CD4-positive, CD25-positive, alpha-beta regulatory T cell (primary cell): ENCODE measurements at places on chromosomes 4 and X. TPM values are rescaled to one million over a fixed set of nuclear protein-coding genes. Genes with fewer than 3 reads are reported as not detected.

Gene EOLA1
- 81.3 TPM for total RNA-seq

Gene TLR6
- 2.2 TPM for total RNA-seq

Gene ESX1
- total RNA-seq, result not detected

Gene PSAPL1
- total RNA-seq, result not detected

Gene MXRA5
- not detected for total RNA-seq

Gene AMTN
- not detected for total RNA-seq

Gene SORCS2
- total RNA-seq, result not detected

Gene CDS1
- 0.22 TPM for total RNA-seq

Gene GAGE12J
- not detected for total RNA-seq

Gene EIF2S3
- 228 TPM for total RNA-seq

Gene MID1
- not detected for total RNA-seq

Gene SPP1
- total RNA-seq, result not detected

Gene BCORL1
- 5.5 TPM for total RNA-seq

Gene AADAT
- not detected for total RNA-seq

Gene SLC49A3
- 2.6 TPM for total RNA-seq

DNA sequence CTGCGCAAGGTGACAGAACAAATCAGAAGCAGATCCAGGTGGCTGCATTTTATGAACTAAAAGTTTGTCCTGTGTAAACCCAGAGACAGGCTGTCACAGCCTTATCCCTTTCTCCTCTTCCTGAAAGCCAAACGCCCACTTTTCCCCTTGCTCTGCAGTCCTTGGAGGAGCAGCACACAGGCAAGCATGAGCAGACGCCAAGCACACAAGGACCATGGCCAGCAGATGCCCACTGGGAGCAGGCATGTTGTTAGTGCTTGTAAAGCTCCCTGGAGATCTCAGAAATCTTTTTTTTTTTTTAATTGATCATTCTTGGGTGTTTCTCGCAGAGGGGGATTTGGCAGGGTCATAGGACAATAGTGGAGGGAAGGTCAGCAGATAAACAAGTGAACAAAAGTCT lies 11.5 kb upstream of the HOPX start:
- no peak overlapping the region for H3K4me3 ChIP-seq
- no peaks in the 10 kb centered on the region for H3K27me3 ChIP-seq
- no peaks in the 10 kb centered on the region for H3K4me1 ChIP-seq
- no peak overlapping the region for H3K27ac ChIP-seq
- DNase-seq, result no peak

DNA sequence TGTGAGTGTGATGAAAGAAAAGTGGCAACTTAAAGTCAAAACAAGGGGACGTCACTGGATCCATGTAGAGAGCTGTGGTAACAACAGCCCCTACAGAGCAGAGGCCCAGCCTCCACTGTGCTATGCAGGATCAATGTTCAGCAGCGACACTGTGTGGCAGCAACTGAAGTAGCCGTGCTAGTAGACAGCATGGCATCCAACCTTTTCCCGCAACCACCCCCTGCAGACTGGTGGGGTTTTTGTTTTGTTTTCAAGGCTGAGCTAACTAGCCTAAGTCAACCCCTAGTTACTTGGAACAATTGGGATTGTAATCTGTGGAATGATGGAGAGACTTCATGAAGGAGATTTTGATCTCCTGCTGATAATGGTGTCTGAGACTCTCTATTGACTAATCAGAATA lies 44.4 kb upstream of the PPARGC1A start:
- H3K4me1 ChIP-seq, result no peaks in the 10 kb centered on the region
- H3K36me3 ChIP-seq, result no peaks in the 10 kb centered on the region
- H3K27me3 ChIP-seq, result no peaks in the 10 kb centered on the region
- DNase-seq, result no peak
- no peak overlapping the region for H3K27ac ChIP-seq
- no peak overlapping the region for H3K4me3 ChIP-seq

GRCh38 chr4:134622199-134622598 lies 420.6 kb upstream of the PABPC4L start:
- H3K4me3 ChIP-seq, result no peak overlapping the region
- no peaks in the 10 kb centered on the region for H3K36me3 ChIP-seq
- H3K4me1 ChIP-seq, result no peaks in the 10 kb centered on the region
- DNase-seq, result no peak

GRCh38 chrX:30643313-30643821 lies 9.9 kb upstream of the GK start:
- DNase-seq, result no peak
- no peaks in the 10 kb centered on the region for H3K27me3 ChIP-seq
- no peaks in the 10 kb centered on the region for H3K4me1 ChIP-seq
- no peak overlapping the region for H3K4me3 ChIP-seq

GRCh38 chr4:15531792-15532191 lies 62.1 kb downstream of the CC2D2A start:
- no peaks in the 10 kb centered on the region for H3K4me1 ChIP-seq
- no peak for DNase-seq
- no peak overlapping the region for H3K4me3 ChIP-seq

GRCh38 chr4:31422006-31422405 lies 701.8 kb downstream of the PCDH7 start:
- H3K27me3 ChIP-seq, result no peaks in the 10 kb centered on the region
- H3K4me3 ChIP-seq, result no peak overlapping the region
- no peaks in the 10 kb centered on the region for H3K36me3 ChIP-seq
- no peak for DNase-seq

DNA sequence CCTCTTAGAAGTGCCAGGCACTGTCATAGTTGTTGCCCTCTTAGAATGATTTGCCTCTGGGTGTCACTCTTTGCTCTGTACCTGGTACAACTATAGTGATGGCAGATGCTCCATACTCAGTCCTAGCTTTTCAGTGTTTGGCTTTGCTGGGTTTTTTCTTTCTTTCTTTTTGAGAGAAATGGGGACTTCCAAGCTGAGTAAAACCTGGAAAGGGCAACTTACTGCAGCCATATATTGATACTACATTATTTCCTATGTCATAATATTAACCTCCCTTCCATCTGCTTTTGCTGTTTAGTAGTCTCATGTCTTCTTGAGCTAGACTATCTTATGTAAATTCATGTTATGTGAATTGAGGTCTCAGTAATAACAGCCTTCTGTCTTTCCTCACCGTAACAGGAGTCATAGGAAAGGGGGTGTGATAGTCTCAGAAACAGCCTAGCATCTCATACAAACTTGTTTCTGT lies 49.0 kb downstream of the NIPAL1 start:
- H3K36me3 ChIP-seq, result peaks cover 42% of the 10 kb centered on the region
- H3K4me3 ChIP-seq, result no peak overlapping the region
- DNase-seq, result no peak
- no peaks in the 10 kb centered on the region for H3K27me3 ChIP-seq
- no peak overlapping the region for H3K27ac ChIP-seq

GRCh38 chrX:134171661-134172587 lies 65.1 kb upstream of the CCDC160 start:
- H3K4me1 ChIP-seq, result peaks cover 7% of the 10 kb centered on the region
- no peak overlapping the region for H3K27ac ChIP-seq

DNA sequence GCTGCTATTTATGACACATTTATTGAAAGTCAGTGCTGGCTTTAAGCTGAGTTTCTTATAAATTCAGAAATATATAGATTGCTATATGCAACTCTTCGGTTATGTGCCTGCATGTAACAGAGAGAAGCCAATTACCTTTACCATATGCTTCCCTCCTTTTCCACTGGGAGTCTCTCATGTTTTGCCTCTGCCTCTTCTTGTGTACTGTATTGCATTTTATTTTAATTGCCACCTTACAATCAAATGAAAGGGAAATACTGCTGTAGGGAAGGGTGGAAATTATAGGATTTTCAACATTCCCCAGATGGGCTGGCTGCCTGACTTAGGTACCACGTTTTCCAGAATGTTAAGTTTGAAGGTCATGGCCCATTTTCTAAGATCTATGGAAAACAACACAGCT lies 655.4 kb upstream of the SLIT2 start:
- H3K4me1 ChIP-seq, result no peaks in the 10 kb centered on the region
- H3K36me3 ChIP-seq, result no peaks in the 10 kb centered on the region
- H3K4me3 ChIP-seq, result no peak overlapping the region
- DNase-seq, result no peak
- H3K27ac ChIP-seq, result no peak overlapping the region

DNA sequence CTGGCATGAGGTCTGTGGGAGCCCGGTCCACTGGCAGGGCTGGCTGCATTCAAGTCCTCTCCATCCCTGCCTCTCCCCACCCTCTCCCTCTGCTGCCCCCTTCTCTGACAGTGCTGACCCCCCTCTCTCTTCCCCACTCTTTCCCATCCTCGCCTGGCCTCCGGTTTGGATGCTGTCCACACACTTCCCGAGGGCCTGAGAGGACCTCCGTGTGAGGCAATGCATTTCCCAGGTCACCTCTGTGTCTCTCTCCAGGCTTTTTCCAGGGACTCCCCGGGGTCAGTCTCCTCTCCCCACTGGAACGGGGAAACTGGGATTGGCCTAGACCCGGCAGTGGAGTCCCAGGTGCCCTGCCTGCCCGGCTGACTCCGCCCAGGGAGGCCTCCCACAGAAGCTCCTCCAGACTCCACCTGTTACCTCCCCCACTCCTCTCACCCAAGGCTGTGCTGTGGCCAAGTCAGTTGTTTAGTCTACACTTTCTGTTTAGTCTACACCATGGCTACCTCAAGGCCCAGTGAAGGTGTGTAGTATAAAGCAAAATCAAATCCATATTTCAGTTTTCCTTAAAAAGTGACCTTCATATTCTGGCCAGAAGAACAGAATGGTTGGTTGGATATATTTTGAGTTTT lies 146.8 kb downstream of the PTTG2 start:
- H3K27me3 ChIP-seq, result no peaks in the 10 kb centered on the region
- H3K4me3 ChIP-seq, result no peak overlapping the region
- peaks cover 29% of the 10 kb centered on the region for H3K36me3 ChIP-seq
- no peak overlapping the region for H3K27ac ChIP-seq

GRCh38 chr4:120673696-120674095 lies 248.8 kb downstream of the PRDM5 start:
- no peaks in the 10 kb centered on the region for H3K36me3 ChIP-seq
- H3K27ac ChIP-seq, result no peak overlapping the region
- no peaks in the 10 kb centered on the region for H3K27me3 ChIP-seq
- no peak overlapping the region for H3K4me3 ChIP-seq
- no peaks in the 10 kb centered on the region for H3K4me1 ChIP-seq

DNA sequence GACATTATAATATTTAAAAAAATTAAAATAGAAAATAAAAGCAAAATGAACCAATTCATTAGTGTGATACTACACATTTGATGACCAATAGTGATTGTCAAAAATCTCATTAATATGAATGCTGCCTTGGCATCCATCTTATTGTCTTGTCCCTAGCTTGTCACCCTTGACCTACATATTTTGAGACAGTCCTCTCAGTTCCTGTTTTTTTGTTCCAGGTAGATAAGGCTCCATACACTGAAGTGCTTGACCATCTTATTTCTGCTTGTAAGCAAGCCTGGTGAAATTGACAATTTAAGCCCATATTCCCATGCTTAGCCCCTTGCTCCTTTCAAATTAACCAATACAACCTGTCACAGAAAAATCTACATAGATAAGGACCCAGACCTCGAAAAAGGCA lies 534.0 kb upstream of the FMR1 start:
- no peaks in the 10 kb centered on the region for H3K4me1 ChIP-seq
- H3K27ac ChIP-seq, result no peak overlapping the region
- no peaks in the 10 kb centered on the region for H3K27me3 ChIP-seq
- DNase-seq, result no peak

GRCh38 chr4:101142259-101142658 lies 205.1 kb downstream of the PPP3CA start:
- H3K27ac ChIP-seq, result no peak overlapping the region
- no peaks in the 10 kb centered on the region for H3K36me3 ChIP-seq
- H3K27me3 ChIP-seq, result no peaks in the 10 kb centered on the region
- DNase-seq, result no peak
- no peak overlapping the region for H3K4me3 ChIP-seq

DNA sequence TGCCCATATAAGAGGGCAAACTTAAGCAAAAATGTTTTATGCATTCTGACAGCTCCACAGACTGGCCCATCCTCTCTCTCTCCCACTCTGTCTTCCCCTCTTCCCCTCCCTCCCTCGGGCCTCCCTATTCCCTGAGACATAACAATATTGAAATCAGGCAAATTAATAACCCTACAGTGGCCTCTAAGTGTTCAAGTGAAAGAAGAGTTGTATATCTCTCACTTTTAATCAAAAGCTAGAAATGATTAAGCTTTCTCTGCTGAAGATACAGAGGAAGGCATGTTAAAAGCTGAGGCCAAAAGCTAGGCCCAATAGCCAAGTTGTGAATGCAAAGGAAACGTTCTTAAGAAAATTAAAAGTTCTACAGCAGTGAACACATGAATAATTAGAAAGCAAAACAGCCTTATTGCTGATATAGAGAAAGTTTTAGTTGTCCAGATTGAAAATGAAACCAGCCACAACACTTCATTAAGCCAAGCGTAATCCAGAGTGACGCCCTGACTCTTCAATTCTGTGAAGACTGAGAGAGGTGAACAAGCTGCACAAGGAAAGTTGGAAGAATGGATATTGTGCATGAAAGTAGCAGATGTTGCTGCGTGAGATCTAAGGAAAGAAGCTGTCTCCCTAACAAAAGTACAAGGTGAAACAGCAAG lies 54.9 kb downstream of the USO1 start:
- H3K27me3 ChIP-seq, result no peaks in the 10 kb centered on the region
- no peaks in the 10 kb centered on the region for H3K4me1 ChIP-seq
- no peak overlapping the region for H3K4me3 ChIP-seq
- H3K36me3 ChIP-seq, result peaks cover 71% of the 10 kb centered on the region
- no peak overlapping the region for H3K27ac ChIP-seq

DNA sequence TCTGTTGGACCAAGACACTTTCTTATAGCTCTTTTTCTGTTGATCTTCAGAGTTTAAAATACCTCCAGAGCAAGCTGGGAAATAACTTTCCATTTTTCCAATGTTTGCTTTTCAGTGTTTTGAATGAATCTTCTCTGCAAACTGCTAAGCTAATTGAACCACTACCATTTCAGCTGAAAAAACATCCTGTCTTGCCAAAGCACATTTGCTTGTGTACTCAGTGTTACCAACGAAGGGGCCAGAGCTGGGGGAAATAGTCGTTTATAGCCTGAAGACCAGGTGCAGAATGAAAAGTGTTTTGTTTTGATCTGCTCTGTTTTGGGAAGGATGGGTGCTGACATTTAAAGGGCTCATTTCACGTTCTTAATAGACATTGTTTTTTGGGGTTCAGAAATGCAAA lies 88.4 kb upstream of the CLNK start:
- no peaks in the 10 kb centered on the region for H3K4me1 ChIP-seq
- H3K27me3 ChIP-seq, result no peaks in the 10 kb centered on the region
- H3K4me3 ChIP-seq, result no peak overlapping the region
- DNase-seq, result no peak
- no peak overlapping the region for H3K27ac ChIP-seq

GRCh38 chr4:6573986-6574746 lies 823 bp upstream of the MAN2B2 start:
- H3K27me3 ChIP-seq, result no peaks in the 10 kb centered on the region
- no peak for DNase-seq
- H3K27ac ChIP-seq, result peak overlapping the region; percentile 75
- peak overlapping the region; percentile 68 for H3K4me3 ChIP-seq
